Stimulated activated CD4-positive, alpha-beta T cell treated with anti-CD3 and anti-CD28 coated beads, TNF-alpha, amount 100 ng/mL, for 4 hours (primary cell): ENCODE measurements at places on chromosomes 4 and X.
A peak's percentile ranks its signal among the peaks of the same experiment; 100 is the strongest.

GRCh38 chrX:131779306-131779705 lies 235.4 kb downstream of the OR13H1 start:
- no peak for DNase-seq

DNA sequence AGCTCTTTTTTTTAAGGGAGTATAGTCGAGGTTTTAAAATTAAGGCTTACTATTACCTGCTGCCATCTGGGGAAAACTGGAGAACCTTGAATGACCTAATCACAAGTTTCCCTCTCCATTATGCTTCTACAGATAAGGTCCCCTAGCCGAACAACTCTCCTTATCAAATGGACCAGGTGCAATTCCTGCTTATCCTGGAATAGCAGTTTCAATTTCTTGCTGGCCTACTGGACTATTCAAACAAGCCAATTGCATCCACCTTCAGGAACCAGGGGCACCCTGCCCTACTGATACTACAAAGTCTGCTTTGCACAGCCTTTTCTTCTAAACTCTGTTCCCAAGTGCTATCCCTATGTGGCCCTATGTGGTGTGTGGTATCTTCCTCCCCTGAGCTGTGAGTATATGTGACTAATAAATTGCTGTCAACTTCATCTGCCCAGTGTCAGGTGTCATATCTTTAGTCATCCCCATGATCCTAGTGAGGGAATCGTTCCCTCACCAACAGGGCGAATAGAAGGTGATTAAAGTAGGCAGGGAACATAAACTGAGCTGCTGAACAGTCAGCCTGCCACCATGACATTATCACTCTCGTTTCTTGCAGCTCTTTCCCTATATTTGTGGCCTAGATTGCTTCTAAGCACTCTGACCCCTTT lies 128.5 kb downstream of the ATG4A start:
- DNase-seq = no peak

- DNase-seq = no peak
Observed at GRCh38 chrX:20007962-20008622, 17.2 kb upstream of the BCLAF3 start.

GRCh38 chr4:173414456-173414855 lies 15.5 kb upstream of the SCRG1 start:
- no peak for DNase-seq

DNA sequence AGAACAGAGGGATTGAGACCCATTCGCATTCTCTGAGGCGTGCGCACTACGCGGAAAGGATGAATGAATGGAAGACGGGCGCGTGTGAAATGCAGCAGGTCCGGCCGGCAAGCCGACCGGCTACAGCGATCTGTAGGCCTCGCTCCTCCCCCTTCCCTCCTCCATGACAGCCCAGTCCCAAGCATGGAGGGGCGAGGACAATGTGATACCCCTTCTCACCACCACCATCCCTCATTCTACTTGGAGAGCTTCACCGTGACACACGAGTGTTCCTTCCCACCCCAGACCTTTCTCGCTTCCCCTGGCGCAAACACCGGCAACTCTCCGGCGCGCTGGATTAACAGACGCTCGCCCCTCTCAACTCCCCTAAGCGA lies 815 bp downstream of the EIF4E start:
- peak; percentile 41 for DNase-seq

GRCh38 chr4:12689457-12689856 lies 794.7 kb downstream of the RAB28 start:
- DNase-seq = no peak

DNA sequence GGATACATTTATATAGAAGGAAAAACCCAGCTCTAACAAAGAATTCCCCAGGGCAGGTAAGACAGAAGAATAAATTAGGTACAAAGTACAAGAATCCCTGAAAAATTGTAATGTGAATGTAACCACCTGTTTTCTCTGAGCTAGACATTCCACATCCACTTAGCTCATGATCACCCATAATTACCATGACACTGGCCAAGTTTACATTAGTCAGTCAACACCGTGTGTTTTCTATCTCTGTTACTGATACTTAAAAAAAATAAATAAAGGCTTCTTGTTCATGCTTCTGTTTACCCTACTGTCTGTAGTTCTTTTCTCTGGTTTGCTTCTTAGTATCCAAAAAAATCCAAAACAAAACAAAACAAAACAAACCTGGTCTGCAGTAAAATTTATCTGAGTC lies 66.0 kb downstream of the CBLL2 start:
- no peak for DNase-seq

- DNase-seq = no peak
Observed at GRCh38 chr4:4820261-4820660, 39.2 kb upstream of the MSX1 start.

DNA sequence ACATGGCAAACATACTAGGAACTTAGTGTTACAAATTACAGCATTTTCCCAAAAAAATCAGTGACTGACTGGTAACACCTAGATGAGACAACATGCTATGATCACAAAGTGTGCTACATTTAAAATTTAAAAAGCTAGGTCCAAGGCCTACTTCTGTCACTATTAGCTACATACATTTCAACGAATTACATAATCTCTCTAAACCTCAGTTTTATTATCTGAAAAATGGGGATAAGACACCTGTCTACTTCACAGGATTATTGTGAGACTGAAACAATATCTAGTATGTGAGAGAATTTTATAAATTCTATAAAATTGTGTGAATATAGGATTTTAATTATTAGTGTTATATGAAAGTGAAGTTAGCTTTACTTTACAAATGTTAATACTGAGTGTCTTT lies 228.5 kb downstream of the DCLK2 start:
- DNase-seq = no peak

DNA sequence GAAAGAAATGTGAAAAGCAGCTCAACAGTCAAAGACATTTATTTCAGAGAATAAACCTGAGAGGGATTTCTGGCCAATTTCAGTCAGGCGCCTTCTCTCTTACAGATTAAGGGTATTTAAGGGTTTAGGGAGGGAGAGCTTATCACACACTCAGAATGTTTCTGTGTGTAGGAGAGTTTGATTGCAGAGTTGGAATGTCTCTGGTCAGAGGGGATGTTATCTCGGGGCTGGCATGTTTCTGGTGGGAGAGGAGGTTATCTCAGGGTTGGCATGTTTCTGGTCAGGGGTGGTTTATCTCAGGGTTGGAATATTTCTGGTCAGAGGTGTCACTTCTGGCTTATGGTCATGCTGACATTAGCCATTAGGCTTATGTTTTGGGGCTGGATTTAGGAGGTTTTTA lies 1920.5 kb upstream of the PCDH7 start:
- no peak for DNase-seq

DNA sequence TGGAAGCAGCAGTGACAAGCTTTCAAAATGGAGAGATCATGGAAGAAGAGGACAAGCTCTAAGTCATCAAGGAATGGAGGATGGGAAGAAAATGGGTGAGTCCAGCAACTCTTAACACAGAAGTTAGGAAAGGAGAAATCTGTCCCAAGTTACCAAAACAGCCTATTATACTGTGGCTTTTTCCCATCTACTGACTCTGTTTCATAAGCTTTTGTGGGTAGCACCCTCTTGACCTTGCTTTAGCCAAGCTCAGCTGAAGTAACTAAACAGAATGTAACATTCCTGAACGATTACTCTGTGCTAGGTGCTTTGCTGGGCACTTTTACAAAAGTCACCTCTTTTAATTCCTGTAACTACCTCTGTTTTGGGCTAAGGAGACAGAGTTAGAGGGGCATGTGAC lies 54.9 kb downstream of the MAP7D2 start:
- DNase-seq = no peak

- no peak for DNase-seq
Observed at GRCh38 chr4:24076811-24077210, 187.0 kb upstream of the PPARGC1A start.

DNA sequence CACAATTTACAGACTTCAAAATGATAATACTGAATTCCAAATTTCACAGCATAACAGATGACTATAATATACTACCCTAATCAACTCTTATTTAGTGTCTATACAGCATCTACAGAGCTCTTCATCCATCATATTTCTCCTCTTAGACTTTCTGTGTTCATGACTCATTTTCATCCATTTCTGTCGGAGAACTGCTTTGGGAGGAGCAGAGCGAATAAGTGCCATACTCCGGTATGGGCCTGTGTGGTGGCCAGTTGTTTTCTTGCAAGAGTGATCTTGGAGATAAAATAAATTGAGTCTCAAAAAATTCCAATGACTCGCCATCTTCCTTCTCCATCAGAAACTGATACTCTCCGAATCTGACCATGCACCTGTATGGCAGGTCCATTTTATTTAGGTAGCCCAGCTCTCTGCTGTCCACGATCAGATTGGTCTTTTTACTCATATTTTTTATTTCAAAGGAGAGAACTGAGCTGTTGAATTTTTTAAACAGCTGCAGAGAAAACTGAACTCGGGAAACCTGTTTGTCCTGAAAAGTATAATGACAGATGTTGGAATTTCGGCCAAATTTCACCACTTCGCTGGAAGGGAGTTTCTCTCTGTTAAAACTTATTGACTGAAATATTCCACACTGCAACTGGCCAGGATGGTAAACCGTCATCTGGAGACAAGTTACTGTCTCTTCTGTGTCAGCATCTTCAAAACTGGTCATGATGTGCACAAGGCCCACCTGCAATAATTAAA lies 7.8 kb downstream of the TIFA start:
- DNase-seq = no peak

DNA sequence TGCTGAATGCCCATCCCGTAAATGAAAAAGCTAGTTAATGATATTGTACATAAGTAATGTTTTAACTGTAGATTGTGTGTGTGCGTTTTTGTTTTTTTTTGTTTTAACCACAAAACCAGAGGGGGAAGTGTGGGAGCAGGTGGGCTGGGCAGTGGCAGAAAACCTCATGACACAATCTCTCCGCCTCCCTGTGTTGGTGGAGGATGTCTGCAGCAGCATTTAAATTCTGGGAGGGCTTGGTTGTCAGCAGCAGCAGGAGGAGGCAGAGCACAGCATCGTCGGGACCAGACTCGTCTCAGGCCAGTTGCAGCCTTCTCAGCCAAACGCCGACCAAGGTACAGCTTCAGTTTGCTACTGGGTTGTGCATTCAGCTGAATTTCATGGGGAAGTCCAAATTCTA lies at the start of gene SPP1:
SPP1 (plus strand) TSS at position 249 of the 400 bp plus-strand sequence. CDS start 1,182 bp downstream, outside the sequence.
- no peak for DNase-seq

- DNase-seq = no peak
Observed at GRCh38 chr4:38582889-38583470, 81.0 kb upstream of the KLF3 start.

DNA sequence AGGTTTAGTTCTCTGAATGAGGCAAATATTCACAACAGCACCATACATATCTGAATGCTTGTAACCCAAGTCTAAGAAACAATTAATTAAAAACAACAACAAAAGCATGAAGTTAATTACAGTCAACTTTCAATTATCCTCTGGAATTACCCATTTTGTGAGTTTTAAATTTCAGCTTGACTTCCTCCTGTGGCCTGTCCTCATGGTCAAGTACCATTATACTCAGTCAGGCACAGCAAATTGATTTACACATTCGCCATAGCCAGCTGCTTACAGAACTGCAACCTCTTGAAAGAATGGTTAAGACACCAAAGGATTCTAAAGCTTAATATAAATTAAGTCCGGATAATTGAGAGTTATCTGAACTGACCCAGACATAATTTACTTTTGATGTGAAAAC lies 306.5 kb downstream of the CAMK2D start:
- no peak for DNase-seq

DNA sequence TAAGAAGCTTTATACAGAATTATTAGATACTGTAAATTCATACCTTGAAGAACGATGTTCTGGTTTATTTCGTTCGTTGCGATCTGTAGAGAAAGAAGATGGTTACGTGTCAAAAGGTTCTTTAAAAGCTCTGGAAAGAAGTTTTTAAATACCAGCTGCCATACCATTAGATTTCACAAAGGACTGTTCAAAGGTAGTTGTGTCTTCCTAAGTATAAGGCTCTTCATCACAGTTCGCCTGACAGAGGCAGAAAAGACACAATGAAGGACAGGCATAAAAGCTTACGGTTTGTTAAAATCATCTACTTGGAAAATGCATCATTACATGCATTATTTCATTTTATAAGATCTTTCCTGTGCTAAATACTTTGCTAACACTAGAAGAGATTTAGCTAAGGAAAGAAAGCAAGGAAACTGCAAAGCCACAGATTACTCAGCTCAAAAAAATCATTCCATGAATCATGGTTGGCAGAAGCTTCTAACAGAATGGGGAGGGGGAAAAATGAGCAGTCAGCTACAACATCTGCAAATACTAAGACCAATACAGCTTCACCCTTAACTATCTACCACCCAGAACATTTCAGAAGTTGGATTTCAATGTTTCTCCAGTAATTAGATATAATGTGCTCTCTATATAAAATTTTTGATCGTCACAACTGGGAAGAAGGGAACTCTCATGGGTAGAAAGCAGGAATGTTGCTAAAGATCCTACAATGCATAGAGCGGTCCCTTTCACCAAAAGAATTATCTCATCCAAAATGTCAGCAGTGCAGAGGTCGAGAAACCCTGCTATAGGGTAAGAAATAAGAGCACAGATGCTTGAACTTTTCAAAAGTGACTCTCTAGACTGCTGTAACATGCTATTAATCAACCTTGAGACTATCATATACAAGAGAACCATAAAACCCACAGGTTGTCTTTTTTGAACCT lies 50.7 kb upstream of the PRSS48 start:
- DNase-seq = no peak

DNA sequence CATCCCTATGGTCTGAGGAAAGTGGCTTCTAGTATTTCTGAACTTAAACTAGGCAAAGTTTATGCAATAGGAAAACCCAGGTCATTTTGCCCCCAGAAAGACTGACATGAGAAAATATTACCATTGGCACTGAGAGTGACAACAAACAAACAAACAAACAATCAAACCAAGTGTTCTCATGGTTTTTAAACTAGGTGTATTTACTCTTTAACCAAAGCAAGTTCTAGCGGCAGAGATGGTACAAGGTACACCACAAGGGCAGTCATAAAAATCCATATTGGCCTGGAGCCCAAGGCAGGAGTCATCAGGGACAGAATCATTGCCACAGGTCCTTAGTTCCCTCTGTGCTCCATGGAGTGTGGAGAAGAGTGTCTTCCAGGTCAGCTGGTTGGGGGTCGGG lies 26.0 kb upstream of the ENPEP start:
- no peak for DNase-seq
